Right ventricle myocardium superior (tissue), 1 donor: ENCODE measurements at places on chromosomes 16 and 17. TPM values are rescaled to one million over a fixed set of nuclear protein-coding genes. Genes with fewer than 3 reads are reported as not detected.

DNA sequence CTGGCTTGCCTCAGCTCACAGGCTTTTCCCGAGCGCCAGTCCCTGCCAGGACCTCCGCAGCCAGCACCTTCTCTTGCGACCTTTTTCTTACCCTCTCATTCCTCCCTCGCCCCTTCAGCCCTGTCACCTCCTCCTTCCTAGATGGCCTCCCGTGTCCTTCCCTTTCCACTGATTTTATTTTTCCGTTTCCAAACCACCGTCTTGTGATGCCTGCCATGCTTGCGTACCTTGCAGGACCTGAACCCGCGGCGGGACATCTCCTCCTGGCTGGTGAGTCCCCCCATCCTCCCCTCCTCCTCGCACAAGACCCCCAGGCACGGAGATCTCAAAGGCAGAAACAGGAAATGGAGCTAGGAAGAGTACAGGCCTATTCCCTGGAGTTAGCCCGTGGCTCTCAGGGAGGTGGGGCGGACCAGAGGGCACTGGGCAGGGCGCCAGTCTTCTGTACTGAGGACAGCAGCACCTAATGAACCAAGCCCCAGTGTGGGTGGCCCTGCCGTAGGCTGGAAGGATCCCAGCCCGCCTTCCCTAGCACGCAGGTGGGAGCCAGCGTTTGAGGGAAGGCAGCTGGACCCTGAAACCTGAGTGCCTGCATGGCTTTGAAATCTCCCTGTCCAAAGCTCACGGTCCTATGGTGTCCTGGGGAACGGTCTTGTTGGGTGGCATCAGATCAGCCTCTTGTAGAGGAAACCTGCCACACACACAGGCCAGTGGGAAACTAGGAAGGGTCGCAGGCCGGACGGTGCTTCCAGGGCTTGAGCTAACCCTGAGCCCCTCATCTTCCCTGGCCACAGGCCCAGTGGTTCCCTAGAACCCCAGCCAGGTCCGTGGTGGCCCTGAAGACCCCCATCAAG lies 612 bp downstream of the CISD3 start:
- DNase-seq = peak; percentile 90

DNA sequence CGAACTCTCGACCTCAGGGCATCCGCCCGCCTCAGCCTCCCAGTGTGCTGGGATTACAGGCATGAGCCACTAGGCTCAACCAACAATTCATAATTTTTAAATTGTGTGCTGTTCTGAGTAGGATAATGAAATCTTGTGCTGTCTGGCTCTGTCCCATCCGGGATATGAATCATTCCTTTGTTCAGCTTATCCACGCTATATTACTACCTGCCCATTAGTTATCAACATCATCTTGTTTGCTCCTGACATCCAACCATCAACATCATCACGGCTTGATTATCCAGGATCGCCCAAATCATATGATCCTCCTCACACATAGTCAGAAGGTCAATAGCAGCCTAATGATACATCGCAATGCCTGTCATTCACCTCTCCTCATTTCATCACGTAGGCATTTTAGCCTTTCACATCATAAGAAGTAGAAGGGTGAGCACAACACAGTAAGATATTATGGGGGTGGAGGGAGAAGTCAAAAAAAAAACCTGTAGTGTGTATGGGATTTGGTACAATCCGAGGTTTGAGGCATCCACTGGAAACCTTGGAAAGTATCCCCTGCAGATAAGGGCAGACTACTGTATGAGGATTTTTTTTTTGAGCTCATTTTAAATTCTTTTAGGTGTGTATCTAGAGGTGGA lies 77.0 kb upstream of the SIAH1 start:
- no peak for DNase-seq

- DNase-seq = no peak
Measured at GRCh38 chr17:56710986-56711385, 117.5 kb downstream of the NOG start.

GRCh38 chr17:77068915-77069314 lies 71.9 kb upstream of the SEC14L1 start:
- no peak for DNase-seq

DNA sequence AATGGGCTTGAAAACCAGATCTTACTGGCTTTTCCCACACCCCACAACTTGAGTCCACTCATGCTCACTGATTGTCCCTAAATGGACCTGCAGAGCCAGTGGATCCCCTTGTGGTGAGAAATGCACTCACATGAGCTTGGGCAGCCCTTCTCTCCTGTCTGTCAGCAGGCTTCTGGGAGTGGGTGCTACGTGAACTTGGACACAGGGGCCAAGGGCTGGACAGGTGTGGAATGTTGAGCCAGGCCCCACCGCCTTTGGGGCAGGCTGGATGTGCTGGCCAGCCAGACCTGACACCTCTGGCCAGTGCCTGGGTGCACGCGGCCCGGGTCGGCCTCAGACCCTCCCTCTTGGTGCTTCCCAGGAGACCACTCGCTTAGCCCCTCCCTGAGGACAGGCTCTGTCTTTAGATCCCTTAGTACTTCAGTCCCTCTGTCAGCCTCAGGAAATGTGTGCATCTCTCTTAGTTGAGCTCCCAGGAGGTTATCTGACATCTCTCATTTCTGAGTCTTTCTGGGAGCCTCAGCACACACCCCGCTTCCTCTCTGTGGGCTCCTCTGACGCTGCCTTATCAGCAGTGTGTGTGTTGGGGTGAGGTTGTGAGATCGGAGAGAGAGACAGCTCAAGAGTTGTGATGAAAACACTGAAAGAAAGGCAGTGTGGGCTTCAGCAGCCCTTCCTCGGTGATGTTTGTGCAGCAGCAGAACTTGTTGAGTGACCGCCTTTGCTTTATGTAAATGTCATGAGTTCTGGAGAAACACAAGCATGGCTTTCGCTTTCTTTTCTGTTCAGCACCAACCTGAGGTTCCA lies 117.0 kb downstream of the RAB11FIP4 start:
- no peak for DNase-seq

DNA sequence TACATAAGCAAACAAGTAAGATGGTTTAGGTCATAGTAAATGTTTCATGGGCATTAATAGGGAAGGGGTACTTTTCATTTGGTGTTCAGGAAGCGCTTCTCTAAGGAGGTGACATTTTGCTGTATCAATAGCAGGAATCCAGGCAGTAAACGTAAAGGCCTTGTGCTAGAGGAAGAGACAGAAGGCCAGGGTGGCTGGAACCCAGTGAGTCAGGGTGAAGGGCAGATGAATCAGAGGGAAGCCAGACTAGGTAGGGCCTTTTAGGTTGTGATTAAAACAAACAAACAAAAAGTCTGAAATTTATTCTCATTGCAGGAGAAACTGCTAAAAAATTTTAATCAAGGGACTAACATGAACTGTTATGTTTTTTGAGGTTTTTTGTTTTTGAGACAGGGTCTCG lies 6.5 kb downstream of the BMERB1 start:
- DNase-seq = no peak

DNA sequence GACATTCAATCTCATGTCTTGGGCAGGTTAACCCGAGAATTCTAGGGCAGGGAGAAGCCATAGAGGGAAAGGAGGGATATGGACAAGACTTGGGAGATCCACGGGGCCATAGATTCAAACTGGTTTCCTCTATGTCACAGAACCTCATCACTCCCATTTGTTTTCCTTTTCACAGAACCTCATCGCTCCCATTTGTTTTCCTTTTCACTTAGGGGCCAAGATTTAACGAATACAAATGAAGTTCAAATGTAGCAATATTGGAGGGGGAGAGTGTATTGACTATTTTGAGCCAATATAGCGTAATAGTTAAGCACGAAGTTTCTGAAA lies 39.3 kb upstream of the LONP2 start:
- no peak for DNase-seq

DNA sequence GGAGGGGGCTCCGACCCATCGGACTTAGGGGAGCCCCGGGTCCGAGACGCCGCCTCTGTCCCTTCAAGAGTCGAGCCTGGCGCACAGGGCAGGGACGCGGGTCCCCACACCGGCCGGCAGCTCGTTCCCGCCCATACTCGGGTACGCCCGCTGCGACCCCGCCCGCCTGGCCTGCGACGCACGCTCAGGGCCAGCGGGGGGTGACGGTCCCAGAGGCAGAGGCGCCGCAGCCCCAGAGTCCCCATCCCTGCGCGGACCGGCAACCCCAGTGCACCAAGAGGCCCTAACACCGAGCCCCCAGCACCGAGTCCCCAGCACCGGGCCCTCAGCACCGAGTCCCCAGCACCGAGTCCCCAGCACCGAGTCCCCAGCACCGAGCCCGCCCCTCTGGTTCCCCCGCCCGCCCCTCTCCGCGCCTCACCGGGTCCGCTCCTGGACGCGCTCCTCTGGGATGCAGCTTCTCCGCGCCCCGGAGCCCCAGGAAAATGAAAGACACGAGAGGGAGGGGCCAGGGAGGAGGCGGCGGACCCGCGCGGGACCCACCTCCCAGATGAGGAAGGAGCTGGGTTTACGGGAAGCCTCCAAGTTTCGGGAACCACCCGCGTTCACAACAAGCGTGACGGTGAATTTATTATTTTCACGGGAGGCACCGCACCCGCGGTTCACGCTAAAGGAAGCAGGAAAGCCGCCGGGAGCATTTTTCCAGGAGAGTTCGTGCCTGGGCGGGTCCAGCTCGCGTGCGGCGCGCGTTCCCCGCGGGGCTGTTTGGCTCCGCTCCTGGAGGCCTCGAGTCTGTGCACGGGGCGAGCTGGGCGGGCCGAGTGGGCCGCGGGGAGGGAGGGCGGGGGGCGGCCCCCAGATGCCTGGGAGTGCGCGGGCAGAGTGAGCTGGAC lies at the start of gene SECTM1:
TSS of gene SECTM1 (minus strand) at position 488 of the 893 bp plus-strand sequence. CDS start 6,526 bp downstream, outside the sequence.
- peak; percentile 83 for DNase-seq

- DNase-seq = peak; percentile 55
Measured at GRCh38 chr17:7929158-7930023, at the start of gene KCNAB3. TSS of gene KCNAB3 (minus strand) at chr17:7929856. CDS start at chr17:7929435, 421 bp downstream.

DNA sequence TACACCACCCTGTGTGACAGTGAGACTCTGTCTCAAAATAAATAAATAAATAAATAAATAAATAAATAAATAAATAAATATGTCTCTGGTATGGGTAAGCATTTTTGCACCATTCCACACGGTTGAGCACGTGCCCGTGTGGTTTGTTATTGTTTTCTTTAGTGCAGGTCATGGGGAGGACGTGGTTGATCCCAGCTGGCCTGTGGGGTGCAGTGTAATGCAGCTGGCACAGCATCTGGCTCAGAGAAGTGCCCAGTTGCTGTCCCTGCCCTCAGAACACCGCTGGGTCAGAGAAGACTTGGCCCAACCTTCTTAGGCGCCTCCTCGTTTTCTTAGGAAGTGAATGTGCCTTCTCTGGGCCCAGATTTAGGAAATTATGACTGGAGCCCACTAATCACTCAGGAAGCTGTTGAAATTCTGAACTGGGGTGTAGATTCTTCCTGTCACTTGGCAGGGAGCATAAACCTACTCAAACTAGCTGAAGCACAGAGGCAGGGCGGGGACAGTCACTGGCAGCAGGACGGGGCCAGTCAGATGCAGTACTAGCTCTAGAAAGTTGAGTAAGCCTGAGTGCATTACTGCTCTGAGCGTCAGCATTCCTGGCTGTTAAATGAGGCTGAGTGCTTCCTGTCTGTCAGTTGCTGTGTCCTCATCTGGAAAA lies 85.9 kb downstream of the SNX29 start:
- peak; percentile 90 for DNase-seq

- no peak for DNase-seq
Measured at GRCh38 chr17:40058186-40058784, 4.1 kb upstream of the MED24 start.

DNA sequence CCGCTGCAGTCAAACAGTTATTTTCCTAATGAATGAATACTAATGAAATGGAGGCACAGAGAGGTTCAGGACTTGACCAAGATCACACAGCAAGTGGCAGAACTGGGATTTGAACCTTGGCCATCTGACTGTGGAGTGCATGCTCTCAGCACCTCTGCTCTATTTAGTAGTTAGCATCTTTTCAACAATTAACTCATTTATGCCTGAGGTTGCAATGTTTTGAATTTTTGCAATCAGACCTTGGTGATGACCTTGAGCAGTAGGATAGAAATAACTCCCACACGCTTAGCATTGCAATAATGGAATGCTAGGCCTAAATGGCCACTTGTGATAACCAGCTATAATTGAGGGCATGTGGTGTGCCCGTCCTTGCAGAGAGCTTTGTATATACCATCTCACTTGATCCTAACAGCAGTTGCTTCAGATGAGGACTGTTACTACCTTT lies 31.0 kb downstream of the NAGPA start:
- no peak for DNase-seq

DNA sequence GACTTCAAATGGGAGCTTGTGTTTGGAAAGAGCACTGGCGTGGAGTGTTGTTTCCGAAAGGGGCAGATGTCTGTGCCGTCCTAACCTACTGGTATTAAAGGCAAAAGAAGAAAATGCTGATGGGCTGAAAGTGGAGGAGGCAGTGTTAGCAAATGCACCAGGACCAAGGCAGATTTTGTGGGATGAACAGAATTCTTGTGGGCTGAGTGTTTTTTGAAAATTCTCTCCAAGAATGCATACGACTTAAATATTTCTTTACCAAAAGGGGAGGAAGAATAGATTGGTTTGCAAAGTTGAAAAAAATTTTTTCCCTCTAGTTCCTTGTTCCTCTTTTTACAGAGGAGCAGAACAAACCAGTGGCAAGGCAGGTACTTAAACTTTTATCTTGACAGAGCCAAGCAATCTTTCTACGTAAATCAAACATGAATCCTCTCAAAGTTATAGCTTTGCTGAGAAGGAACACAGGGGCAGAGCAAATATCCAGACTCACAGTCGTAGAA lies 16.8 kb downstream of the MARCHF10 start:
- no peak for DNase-seq

GRCh38 chr17:2981325-2981724 lies 82.1 kb downstream of the OR1D5 start:
- DNase-seq = no peak

GRCh38 chr17:60355663-60356594 lies 36.0 kb downstream of the USP32 start:
- no peak for DNase-seq

DNA sequence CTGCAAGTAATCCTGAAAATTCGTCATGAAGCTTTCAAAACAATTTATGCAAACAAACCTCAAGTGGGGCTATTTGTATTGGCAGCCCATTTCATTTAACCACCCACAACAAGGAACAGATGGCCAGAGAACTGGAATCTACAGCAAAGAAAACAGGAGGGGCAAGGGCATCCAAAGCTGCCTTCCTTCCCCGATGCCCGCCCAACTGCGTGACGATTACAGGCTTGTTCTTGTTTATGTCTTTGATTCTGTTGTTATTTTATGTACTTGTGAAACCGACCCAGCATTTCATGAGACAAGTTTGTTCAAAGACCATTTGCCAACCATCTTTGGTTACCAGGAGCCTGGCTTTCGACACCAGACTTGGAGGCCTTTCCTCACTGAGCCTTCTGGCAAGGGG lies 59.1 kb upstream of the IRX6 start:
- DNase-seq = no peak

DNA sequence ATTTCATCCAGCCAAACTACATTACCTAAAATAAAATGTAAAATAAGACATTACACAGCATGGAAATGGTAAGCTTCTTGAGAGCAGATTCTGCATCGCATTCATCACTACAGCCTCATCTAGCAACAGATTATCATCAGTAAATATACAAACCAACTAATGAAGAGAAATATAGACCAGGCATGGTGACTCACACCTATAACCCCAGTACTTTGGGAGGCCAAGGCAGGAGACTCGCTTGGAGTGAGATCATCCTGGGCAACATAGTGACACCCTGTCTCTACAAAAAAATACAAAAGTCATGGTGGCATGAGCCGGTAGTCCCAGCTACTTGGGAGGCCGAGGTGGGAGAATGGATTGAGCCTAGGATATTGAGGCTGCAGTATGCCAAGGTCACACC lies 19.9 kb downstream of the NCBP3 start:
- no peak for DNase-seq

- peak; percentile 65 for DNase-seq
Measured at GRCh38 chr17:31318298-31318801, 3.1 kb downstream of the EVI2A start.

- DNase-seq = no peak
Measured at GRCh38 chr16:55491691-55492090, 12.7 kb downstream of the MMP2 start.

LHX1 gene
- not detected for total RNA-seq

CEMP1 gene
- not detected for total RNA-seq

TOX3 gene
- not detected for total RNA-seq

PARD6A gene
- total RNA-seq = 3.2 TPM
